ENCODE measurements at places on chromosomes 4 and X.

- DNase-seq = peak; percentile 21
Measured at GRCh38 chr4:146833530-146833929, 112.1 kb downstream of the TTC29 start.

DNA sequence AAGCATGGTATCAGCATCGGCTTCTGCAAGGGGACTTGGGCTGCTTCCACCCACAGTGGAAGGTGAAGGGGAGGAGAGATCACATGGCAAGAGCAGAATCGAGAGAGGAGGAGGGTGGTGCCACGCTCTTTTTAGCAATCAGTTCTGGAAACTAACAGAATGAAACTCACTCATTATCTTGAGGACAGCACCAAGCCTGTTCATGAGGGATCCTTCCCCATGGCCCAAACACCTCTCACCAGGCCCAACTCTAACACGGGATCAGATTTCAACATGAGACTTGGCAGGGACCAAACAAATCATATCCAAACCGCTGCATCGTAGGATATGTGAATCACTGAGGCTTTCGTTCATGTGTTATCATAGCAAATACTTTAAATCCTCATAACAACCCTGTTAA lies 125.5 kb downstream of the GPC3 start:
- DNase-seq = no peak

DNA sequence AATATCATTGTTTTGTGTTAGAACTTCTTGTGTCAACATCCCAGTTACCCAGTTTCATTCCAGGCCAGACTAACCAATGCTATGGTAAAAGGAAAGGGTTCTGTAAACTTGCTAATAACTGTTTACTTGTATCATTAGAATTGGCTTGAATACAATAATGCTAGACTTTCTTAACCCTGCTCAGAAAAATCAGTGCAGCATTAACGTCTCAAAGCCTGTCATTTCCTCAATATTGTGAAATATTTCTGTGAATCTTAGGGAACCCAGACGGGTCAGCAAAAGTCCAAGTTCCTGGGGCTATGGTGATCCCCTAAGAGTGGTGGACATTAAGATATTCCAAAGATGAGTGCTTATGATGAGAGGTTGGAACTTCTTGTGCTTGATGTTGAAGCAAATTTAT lies 541.2 kb upstream of the MAGEB18 start:
- DNase-seq = no peak

- no peak for DNase-seq
Measured at GRCh38 chrX:9676306-9676705, 89.3 kb downstream of the GPR143 start.

DNA sequence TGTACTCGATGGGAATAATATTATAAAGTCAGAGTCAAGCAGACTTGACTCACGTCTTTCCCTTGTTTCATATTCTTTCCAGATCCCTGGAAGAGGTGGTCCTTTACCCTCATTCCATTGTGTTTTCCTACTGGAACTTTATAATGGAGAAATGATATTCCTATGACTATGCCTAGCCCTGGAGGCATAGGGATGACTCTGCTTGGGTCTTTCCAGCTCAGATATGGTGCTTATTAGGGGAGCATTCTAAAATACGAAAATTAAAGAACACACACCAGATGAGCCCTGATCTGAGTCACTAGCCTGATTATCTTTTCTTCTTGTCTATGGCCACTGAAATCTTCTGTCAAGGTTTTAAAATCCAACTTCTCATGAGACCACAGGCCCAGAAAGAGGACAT lies 231.4 kb downstream of the ANKRD50 start:
- DNase-seq = no peak

DNA sequence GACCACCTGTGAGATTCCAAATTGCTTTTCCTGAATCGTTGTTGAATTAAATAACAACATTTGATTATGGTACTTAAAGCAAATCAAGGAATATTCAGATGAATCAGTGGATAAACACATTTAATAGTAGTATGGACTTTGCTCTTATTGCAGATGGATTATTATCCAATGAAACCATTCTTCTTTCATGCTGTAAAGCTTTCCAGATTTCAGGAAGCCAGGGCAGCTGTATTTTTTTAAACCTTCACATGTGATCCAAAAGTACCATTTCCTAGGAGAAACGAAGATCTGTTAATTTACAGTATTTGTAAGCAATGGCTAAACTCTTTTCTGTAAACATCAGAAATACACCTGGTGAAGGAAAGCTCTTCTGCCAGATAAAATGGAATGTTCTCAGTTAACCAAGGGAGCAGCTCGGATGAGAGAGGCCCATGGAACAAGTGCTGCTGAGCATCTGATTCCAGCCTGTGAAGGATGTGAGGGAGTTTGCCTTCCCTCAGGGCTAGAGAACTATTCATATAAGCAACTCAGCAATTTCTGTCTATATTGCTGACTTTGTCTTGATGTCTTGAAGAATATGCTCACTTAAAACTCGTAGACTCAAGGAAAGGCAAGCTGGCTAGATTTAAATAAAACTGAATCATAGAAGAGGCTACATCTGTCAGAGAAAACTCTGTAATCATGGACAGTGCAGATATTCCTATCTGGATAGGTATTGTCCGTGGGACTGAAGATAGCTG lies 94.4 kb upstream of the LIMCH1 start:
- DNase-seq = no peak

DNA sequence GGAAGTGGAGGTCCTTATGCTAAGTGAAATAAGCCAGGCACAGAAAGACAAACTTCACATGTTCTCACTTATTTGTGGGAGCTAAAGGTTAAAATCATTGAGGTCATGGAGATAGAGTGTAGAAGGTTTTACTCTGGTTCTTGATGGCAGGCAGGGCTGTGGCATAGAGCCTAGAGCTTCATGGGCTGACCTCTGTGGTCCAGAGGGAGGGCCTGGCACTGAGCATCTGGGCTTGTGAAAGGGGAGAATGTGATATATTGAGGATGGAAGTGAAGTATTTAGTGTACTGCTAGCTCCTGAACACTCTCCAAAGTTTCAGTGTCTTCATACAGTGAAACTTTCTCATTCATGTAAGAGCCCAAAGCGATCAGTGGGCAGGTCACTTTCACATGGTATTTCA lies 71.3 kb upstream of the ANXA3 start:
- no peak for DNase-seq

DNA sequence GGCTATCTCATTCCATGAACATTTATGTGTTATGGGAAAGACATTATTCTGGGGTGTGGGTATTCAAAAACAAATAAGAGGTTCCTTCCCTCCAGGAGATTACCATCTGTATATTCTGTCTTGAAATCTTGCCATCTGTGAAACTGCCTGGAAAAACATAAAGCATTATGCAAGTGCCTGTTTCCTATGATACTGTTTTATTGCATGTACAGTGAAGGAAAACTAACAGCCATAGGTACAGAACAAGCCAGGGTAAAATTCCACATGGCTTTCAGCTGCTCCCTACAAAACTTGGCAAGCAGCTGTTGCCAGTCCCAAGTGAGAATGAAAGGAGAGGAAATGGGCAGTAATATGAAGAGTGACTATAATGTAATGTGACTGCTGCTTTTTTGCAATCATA lies 136.0 kb downstream of the GUCY2F start:
- no peak for DNase-seq

DNA sequence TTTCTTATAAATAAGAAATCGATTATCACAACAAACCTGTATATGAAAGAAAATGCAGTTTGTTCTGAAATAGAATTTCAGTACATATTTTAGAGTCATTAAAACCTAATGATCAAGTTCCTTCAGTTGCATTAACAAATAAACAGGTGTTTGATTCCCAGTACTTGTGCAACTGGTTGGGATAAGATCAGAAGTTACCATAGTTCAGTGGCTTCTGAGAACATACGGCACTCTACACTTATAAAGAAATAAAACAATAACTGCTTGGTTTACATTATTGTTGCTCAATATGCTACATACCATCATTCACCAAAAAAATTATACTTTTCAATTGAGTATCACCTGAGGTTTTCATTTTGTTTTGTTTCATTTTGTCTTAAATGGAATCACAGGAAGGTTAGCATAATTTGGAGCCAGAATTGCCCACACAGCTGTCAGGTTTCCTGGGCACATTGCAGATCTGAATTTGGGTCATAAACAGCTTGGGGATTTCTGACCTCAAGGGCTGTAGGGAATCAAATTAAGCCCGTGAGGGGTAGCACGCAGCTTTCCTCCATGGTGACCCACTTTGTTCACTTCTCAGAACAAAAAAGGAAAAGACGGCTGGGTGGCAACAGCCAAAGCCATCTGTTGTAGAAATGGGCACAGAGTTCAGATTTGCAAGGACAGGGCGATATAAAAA lies 14.9 kb upstream of the CCNG2 start:
- DNase-seq = no peak

- no peak for DNase-seq
Measured at GRCh38 chr4:156999175-156999517, 27.5 kb upstream of the PDGFC start.

- DNase-seq = peak; percentile 14
Measured at GRCh38 chr4:61571761-61572559, 371.8 kb downstream of the ADGRL3 start.

- DNase-seq = no peak
Measured at GRCh38 chrX:112367065-112367464, 284.5 kb upstream of the TRPC5 start.

GRCh38 chr4:15779306-15779705 lies 1.2 kb downstream of the CD38 start:
- no peak for DNase-seq

DNA sequence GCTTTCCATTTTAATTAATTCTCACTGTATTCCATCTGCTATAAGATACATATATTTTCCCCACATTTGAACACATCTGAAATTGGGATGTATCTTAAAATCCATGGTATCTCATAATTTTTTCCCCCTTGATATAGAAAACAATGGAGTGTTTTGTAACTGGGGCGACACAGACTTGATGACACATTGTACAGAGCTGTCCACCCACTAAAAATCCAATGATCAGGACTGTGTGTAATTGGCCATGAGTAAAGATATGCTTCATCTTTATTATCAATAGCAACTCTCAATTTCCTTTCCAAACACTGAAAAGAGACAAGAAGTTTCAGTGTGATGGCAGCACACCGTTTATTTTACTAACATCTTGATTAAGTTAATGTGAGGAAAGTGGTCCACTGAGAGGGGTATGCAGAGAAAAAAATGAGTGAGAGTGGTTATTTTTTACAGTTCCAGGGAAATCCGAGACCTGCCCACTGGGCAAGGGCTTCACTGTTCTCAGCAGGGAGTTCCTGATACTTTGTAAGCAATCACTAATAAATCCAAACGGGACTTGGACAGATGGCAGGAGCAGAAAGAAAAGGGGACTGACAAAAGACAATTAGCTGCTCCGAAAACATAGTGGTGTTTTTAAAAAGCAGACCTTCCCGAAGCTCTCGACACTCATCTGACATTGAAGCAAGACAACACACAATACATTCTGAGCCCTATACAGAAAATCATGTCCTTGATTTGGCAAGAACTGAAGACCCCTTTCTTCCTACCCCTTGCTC lies 149.4 kb downstream of the TSPAN5 start:
- no peak for DNase-seq

DNA sequence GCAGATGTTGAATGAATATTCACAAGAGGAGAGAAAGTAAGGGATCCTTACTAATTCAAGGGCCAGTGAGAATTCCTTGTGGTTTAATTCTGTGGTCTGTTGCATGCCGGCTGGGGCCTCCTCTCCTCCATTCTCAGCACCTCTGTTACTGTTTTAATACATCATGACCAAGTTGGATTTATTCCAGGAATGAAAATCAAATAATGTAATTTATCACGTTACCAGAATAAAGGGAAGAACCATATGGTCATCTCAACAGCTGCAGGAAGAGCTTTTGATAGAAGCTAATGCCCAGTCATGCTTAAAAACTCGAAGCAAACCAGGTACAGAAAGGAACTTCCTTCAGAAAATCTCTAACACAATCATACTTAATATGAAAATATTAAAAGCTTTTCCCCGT lies 54.1 kb downstream of the GRK4 start:
- no peak for DNase-seq

DNA sequence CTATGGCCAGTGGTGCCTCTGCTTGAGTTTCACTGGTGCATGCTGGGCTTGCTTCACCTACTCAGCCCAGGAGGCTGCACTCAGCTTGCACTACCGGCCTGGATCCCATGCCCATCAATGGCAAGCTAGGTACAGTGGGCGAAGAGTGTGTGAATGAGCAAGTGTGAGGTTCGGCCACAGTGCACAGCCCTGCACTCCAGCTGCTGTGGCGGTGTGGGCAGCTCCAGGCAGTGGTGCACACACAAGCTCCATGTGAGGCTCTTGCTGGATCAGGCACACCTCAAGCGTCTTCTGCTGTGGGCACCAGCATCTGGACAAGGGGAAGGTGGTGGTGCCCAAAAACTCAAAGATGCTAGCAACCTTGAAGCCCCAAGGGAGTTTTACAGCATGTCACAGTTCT lies 820.9 kb upstream of the LCORL start:
- DNase-seq = no peak

GRCh38 chr4:90328558-90328957 lies 201.4 kb downstream of the CCSER1 start:
- no peak for DNase-seq

DNA sequence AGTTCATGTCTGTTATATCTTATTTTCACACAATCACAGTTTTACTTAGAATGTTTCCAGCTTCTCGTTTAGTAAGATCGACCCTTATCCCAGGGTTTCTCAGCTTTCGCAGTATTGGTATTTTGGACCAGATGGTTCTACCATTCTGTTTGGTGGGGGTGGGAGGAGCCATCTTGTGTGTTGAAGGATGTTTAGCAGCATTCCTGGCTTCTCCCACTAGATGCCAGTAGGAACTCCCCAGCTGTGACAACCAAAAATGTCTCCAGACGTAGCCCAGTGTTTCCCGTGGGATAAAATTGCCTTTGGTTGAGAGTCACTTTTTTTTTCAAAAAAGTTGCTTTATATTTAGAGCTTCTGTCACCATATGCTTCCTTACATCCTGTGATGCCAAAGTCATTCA lies 90.9 kb upstream of the TLR2 start:
- DNase-seq = no peak

GRCh38 chr4:25536564-25537320 lies 118.9 kb upstream of the SLC34A2 start:
- DNase-seq = no peak

GRCh38 chr4:93842601-93843252 lies 14.2 kb downstream of the ATOH1 start:
- DNase-seq = peak; percentile 32

GRCh38 chrX:28058901-28059300 lies 77.7 kb upstream of the DCAF8L1 start:
- DNase-seq = no peak

- no peak for DNase-seq
Measured at GRCh38 chr4:13523591-13524503, 20.5 kb downstream of the NKX3-2 start.

GRCh38 chr4:38654273-38654672 lies 9.7 kb upstream of the KLF3 start:
- no peak for DNase-seq

- no peak for DNase-seq
Measured at GRCh38 chrX:104330966-104331365, 76.2 kb upstream of the ESX1 start.
